ENCODE measurements at places on chromosomes 11 and 22.

DNA sequence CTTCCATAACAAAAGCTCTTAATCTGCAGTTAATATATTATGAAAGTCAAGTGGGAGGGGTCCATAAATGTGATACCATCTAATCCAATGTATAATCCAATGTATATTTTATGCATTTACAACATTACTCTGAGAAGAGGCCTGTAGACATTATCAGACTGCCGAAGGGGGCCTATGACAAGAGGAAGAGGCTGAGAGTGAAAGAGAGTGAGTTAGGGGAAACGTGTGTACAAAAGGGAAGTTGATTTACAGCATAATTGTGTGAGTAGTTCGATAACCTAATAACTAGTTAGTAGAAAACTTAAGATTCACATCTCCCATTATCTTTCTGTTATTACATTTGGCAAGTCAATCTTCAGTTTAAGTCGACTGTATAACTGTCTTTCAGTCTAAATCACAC lies 86.6 kb downstream of the DDX10 start:
- no peak for DNase-seq

- no peak for DNase-seq
Observed at GRCh38 chr11:85875505-85875904, 20.3 kb downstream of the CCDC83 start.

- no peak for DNase-seq
Observed at GRCh38 chr22:24134090-24134846, 47.0 kb upstream of the SUSD2 start.

DNA sequence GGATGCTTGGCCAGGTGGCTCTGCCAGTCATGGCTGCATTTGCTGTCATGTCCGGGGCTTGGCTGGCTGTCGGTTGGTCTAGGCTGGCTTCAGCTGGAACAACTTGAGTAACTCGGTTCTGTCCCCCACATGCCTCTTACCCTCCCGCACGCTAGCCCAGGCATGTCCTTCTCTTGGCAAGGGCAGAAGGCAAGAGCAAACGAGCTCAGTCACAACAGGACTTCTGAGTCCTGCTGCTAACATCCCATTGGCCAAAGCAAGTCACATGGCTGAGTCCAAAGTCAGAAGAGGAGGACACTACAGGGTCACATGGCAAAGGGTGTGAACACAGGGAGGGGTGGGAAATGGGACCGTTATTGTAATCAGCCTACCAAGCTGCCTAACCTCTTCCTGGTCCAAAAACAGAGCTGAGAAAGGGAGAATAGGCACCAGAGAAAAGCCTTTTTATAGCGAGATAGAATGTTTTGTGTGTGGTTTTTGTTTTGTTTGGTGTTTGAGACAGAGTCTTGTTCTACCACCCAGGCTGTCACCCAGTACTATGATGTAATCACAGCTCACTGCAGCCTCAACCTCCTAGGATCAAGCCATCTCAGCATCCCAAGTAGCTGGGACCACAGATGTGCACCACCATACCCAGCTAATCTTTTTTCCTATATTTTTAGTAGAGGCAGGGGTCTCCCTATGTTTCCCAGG lies 81.9 kb downstream of the MN1 start:
- no peak for DNase-seq

DNA sequence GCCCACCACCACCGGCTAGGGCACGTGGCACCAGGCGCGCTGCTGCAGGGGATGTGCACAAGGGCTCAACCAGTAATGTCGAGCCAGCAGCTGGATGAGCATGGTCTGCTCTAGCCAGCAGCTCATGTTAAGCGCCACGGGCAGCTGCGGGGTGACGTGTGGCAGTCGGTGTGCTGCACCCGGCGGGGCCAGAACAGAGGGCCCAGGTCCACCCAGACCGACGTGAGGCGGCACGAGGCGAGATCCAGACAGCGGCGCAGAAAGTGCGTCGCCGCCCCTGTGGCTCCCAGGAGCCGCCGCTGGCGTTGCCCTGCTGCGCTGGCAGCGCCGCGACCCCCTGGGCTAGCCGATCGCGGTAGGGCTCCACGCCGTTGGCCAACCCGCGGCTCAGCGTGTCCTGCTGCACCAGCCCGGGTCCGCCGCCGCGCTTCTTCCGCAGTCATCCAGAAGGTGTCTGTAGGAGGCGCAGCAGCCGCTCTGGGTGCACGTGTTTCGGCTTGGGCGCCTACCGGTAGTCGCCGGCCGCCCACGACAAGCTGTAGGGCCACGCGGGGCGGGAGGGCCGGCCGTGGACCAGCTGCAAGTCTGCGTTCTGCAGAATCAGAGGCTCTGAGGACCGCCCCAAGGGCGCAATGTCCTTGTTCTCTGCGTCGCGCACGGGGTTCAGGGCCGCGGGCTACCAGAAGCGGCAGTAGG lies 4.6 kb upstream of the GALR3 start:
- DNase-seq = no peak

DNA sequence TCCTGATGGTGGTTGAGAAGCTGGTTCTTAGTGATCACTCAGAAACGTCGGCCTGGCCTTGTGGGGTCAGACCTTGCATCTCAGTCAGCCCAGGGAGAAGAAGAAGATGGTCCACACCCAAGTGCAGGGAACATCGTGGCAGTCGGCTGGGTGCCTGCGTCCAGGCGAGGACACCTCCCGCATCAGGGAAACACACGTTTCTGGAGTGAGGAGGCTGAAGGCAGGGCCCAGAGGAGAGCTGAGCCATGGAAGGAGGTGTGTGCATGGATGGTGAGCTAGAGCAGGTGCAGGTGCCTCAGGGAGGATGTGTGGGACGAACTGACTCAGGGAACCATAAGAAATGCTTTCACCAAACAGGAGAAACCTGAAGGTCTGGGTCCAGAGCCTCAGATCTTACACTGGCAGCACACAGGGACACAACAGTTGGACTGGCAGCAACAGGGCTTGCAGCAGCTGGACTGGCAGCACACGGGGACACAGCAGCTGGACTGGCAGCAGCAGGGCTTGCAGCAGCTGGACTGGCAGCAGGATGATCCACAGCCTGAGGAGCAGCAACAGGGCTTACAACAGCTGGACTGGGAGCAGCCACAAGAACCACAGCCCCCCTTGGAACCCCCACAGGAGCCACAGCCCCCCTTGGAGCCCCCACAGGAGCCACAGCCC lies 632 bp downstream of the KRTAP5-2 start:
- no peak for DNase-seq

- no peak for DNase-seq
Observed at GRCh38 chr22:49023879-49024774, 803.5 kb downstream of the BRD1 start.

DNA sequence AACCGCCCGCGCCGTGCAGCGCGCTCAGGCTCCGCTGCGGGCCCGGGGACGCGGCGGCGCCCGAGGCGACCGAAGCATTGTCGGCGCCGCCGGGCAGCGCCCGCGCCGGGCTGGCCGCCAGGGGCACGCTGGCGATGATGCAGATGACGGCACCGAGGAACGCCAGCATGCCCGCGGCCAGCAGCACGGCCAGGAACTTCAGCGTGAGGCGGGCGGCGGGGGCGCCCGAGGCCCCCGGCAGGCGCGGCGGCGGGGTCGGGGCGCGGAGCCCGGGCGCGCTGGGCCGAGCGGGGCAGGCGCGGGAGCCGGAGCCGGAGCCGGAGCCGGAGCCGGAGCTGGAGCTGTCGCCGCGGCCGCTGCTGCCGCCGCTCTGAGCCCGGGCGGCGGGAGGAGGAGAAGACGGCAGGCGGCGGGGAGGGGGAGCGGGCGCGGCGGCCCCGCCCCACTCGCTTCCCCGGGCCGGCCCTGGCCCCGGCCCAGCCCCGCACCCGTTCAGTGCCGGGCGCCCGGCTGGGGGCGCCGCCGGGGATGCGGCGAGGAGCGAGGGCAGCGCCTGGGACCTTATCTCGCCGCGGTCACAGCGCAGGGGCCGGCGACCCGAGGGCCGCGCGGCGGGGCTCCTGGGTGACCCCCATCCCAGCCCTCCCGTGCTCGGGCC lies at the start of gene NPTXR:
TSS of gene NPTXR (minus strand) at position 372 of the 658 bp plus-strand sequence.
- DNase-seq = no peak

GRCh38 chr22:30867746-30868662 lies 100.6 kb downstream of the MORC2 start:
- no peak for DNase-seq

GRCh38 chr11:606245-606644 lies 9.5 kb downstream of the IRF7 start:
- no peak for DNase-seq

- DNase-seq = no peak
Observed at GRCh38 chr11:122365610-122366360, 249.8 kb upstream of the BLID start.

- DNase-seq = no peak
Observed at GRCh38 chr11:83159902-83160865, 3.3 kb downstream of the PCF11 start.

- no peak for DNase-seq
Observed at GRCh38 chr22:23511627-23512347, 68.3 kb downstream of the IGLL1 start.

DNA sequence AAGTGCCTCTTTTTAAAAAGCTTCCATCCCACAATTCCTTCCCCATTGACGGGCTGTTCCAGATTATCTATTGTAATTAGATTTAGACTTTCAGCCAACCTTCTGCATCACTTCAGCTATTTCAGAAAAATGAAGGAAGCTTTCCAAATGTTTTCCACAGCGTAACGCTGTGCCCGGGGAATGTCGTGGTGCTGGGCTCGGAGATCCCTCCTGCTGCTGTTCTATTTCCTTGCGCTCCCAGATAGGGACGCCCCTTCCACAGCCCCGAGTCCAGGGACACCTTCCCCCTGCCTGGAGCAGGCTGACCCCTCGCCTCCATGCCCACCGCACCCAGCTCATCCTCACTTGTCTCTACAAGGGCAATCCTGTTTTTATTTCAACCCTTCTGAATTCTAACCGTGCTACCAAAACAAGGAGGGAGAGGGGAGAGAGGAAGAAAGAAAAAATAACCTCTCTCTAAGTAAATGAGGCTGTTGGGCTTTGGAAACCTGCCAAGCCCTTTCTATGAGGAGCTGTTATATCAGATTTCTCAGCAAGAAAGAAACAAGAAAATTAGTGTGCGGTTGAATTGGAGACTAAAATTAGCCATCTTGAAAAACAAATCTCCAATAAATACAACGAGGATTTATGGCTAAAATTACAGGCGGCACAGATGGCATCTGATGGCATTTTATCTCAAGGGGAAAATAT lies 366.9 kb downstream of the BRD1 start:
- DNase-seq = no peak

- no peak for DNase-seq
Observed at GRCh38 chr22:46876357-46876934, 114.0 kb downstream of the TBC1D22A start.

- DNase-seq = no peak
Observed at GRCh38 chr11:43567396-43567975, 113.1 kb upstream of the HSD17B12 start.

All from SIG-M5 (cell line).